ENCODE measurements at places on chromosomes 5 and 9.

DNA sequence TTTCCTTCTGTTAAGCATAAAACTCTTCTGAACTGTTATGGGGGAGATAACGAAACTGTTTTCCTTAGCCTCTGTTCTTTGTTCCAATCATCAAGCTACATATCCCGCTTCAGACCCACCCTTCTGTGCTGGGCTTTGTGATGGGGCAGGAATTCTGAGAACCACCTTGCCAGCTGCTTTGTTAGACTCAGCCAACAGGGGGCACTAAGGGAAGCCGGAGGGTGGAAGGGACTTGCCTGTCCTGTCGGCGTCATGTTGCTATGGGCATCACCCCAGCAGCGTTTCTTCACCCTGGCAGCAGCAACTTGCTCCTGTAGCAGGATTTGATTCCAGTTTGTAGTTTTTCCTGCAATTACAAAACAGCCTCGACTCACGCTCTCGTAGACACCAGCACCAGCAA lies 169.1 kb downstream of the CAAP1 start:
- DNase-seq, result no peak

DNA sequence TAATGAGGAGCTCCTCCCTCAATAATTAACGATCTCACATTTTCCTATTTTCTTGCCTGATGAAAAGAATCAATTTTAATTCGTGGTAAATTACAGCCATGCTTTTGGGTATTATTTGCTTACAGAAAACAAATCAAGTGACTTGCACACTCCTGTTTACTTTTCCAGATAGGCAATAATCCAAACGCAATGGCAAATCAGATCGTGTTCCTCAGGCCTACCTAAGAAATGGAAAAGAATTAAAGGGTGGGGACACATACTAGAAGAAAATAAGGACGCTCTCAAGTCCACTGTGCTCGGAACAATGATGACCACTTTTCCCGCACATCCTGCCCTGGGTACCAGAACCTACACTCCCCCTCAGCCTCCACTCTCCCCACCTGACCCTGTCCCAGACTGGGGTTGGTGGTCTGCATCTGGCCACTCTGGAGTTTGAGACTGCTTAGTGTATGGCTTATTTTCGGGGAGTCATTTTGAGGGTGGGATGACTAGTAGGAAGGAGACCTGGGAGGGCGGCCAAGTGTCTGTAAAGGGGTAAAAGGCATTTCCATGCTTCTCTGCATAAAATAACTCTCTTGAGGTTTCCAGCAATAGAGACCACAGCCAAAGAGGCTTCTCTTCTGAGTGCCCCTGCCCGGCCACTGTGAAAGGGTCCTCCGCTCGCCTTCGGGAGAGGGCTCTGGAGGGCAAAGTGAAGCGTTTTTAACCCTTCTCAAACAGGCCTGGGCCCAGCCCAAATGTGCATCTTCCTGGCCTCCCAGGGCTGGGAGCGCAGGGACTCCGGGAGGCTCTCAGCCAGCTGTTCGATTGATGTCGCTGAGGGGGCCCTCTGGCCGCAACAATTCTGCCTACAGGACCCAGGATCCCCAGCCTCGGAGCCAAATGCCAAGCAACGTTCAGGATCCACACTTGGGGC lies 4.5 kb upstream of the OTP start:
- no peak for DNase-seq

GRCh38 chr9:81002242-81002641 lies 687.1 kb downstream of the TLE1 start:
- no peak for DNase-seq

GRCh38 chr5:124124711-124125229 lies 612.8 kb downstream of the CSNK1G3 start:
- DNase-seq, result no peak

DNA sequence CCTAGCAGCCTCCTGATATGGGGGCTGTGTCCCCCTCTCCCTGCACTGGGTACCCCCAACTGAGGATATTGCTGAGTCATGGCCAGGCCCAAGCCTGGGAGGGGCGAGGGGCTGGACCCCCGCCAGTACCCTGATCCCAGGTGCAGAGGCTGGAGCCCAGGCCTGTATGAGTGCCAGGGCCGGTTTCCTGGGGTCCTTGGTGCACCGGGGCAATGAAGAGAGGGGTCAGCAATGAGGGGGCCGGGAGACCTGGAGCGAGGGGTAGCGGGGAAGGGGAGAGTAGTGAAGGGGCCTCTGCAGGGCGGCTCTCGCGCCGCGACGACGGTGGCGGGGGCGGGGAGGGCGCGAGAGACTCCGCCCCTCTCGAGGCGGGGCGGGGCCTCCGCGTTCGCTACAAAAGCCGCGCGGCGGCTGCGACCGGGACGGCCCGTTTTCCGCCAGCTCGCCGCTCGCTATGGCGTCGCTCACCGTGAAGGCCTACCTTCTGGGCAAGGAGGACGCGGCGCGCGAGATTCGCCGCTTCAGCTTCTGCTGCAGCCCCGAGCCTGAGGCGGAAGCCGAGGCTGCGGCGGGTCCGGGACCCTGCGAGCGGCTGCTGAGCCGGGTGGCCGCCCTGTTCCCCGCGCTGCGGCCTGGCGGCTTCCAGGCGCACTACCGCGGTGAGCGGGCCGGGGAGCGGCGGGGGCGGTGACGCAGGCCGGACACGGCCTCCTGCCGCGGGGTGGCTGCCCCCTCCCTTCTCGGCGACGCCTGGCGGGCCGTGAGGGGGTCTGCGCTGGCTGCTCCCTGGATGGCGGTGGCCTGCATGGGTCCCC lies at the start of gene SQSTM1:
Gene SQSTM1 (plus strand): TSS at position 423 of the 815 bp plus-strand sequence. CDS start 32 bp downstream, at position 455.
- peak; percentile 91 for DNase-seq

- no peak for DNase-seq
Observed at GRCh38 chr5:142057697-142058056, 44.9 kb upstream of the GNPDA1 start.

GRCh38 chr5:11075035-11075805 lies 314.2 kb upstream of the DAP start:
- no peak for DNase-seq

DNA sequence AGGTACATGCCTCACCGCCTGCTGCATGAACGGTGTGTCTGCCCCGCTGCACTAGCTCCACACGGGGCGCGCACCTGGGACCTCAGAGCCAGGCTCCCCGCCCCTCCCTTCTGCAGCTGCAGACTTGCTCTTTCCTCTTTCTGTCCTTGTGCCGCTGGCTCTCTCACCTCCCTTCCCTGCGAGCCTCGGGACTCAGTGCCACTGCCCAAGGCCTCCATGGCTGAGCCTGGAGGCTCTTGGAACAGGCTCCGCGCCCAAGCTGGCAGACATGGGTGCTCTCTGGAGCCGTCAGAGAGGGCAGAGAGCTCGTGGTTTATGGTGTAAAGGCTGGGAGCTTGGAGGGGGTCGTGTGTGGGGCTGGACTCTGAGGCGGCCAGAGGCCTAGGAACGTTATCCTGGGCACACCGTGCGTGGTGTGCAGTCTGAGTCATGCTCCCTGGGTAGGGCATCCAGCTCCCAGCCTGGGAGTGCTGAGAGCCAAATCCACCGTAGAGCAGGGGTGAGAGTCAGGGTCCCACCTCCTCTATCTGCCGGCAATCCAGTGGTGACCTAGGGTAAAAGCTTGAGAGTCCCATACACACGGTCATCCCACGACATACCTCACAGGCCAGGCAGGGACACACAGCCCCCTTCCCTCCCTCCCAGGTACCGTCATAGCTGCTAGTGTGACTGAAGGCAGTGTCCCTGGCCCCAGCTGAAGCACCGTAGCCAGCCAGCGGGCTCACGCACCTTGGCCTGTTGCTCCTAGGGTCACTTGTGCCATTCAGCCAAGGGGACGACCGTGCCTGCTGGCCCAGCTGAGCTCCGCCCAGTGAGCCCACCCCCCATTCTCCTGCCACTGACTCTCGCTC lies 22.4 kb downstream of the GOLGA2 start:
- DNase-seq, result no peak

DNA sequence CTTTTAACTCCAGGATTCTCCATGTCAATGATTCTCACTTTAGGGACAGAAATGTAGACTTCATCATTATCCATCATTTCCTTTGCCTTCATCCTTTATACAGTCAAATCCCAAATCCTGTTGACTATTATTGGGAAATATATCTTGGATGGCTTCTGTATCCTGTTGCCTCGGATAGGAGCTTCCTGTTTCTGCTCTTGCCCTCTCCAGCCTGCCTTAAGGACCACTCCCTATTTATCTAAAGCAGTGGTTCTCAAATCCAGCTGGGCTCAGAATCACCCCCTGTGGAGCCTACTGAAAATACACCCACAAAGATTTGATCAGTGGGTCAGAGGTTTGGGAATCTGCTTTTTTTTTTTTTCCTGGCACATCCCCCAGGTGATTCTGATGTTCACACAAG lies 8.5 kb downstream of the AFAP1L1 start:
- DNase-seq, result no peak

DNA sequence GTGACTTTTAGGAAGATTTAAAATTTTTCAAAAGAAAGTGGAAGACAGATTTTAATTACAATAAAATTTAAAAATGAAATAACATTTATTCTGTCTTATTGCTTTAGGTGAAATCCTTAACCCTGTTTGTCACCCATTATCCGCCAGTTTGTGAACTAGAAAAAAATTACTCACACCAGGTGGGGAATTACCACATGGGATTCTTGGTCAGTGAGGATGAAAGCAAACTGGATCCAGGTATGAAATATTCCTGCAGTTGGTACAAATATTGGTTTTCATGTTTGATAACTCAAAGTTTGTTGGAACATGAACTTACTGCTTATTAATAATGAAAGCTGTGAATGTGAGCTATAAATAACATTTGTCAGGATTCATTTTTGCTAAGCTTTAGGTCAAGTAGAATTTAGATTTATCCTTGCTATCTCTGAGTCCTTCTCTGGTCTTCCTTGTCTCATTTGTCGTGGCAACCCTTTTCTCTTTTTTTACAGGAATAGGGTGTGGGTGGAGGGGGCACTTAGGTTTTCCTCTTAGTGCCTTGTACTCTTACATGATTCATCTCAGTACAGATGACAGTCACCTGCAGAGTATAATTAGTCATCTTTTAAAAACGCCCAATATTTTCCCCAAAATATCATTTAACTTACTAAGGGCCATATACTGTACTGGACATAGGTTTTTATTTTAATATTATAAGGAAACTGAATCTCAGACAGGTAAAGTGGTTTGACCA lies 95.3 kb upstream of the RASGRF2 start:
- no peak for DNase-seq

DNA sequence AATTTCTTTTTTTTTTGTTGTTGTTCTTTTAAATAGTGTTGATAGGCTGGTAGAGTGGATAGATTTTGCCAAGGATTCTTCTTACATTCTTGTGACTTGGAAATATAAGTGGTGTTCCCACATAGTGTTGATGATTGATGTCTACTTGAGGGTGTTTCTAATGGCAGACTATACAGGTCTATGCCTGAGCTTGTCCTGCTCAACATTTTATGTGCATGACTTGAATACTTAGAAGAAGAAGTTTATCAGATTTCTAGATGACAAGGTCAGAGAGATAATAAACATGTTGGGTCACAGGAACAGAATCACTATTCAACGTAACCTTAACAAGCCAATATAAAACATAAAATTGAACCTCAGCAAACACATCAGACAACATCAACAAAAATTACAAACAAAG lies 24.2 kb downstream of the XRCC4 start:
- no peak for DNase-seq

- no peak for DNase-seq
Observed at GRCh38 chr9:4936823-4937222, 48.2 kb upstream of the JAK2 start.

DNA sequence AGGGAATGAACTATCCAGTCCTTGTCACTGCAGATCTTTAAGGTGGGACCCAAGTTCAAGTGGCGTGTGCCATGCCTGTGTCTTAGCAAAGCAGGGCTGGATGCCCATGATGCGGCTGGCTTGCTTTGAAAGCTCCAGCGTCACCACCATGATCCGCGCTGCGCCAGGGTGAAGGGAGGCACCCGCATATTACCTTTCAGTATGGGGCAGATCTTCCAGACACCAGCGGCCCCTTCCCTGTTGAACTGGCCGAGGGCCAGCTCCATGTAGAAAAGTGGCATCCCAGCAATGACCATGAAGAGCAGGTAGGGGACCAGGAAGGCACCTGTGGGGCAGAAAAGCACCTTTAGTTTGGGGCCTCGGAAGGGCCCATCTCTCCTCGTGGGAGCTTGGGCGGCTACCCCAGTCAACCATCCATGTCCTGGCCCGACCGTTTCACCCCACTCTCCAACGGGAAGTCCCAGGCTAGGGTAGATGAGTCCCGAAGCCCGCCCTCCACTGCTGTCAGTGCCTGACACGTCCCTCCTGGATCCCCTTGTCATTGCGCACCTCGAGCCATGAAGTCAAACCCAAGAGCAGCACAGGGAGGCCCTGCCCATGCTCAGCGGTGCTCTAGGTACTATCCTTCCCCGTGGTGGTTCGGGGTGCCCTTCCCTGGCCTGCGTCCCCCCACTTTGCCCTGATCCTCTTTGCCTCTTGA lies 3.9 kb downstream of the SLC6A3 start:
- DNase-seq, result peak; percentile 59

GRCh38 chr5:31470608-31471007 lies 61.3 kb downstream of the DROSHA start:
- DNase-seq, result peak; percentile 67

- no peak for DNase-seq
Observed at GRCh38 chr5:143492783-143493182, 89.3 kb upstream of the NR3C1 start.

DNA sequence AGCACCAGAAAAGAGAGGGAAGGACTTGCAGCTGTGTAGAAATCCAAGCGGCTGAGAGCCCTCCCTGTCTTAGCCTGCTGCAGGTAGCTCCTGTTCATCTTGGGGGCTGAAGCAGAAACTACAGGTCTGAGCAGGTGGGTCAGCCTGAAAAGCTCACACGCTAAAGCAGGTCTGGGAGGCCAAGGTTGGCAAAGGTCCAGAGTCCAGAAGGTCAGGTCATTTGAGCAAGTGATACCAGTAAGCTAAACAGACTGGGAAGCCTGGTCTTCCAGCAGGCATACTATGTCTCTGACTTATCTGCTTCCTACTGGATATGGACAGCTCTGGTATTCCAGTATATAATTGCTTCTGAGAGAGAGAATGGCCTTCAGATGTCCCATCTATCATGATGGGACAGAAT lies 26.2 kb downstream of the PTCD2 start:
- DNase-seq, result no peak

DNA sequence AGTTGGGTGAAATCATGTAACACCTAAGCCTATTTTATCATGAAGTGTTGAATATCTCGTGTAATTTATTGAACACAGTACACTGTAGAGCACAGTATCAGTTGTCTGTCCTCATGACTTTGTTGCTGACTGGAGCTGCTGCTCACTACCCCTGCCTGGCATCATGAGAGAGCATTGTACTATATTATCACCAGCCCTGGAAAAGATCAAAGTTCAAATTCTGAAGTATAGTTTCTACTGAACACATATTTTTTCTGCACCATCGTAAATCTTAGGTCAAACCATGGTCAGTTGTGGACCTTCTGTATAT lies 169.3 kb upstream of the RAI14 start:
- no peak for DNase-seq

DNA sequence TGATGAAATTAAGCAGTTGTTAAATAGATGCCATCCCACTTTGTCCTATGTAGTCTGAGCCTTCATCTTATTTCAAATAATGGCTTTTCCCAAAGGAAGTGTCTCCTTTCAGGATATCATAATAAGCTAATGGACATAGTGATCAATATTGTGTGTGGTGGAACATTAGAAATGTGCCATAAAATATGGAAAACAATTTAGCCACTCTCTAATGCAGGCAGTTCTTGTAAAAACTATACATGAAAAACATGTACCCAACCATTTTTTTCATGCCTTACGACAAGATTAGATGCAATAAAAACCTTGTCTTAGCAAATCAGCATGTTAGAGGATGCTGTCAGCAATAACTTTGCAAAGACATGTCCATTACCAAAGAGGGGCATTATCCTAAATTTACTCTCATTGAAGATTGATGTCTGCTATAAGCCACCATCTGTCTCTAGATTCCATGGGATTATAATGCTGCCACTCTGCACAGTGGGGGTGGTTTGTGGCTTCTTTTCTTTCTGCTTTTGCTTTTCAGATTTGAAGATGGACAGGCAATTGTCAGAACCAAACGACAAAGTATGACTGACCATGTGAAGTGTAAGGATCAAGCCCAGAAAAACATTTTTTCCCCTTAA lies 724.0 kb upstream of the ZNF608 start:
- no peak for DNase-seq

Measured in tibial artery (tissue), 4 donors.